NCI-H2081 treated with DMSO at 0.1 percent for 48 hours (cell line): ENCODE measurements at places on chromosomes 7 and 10.

DNA sequence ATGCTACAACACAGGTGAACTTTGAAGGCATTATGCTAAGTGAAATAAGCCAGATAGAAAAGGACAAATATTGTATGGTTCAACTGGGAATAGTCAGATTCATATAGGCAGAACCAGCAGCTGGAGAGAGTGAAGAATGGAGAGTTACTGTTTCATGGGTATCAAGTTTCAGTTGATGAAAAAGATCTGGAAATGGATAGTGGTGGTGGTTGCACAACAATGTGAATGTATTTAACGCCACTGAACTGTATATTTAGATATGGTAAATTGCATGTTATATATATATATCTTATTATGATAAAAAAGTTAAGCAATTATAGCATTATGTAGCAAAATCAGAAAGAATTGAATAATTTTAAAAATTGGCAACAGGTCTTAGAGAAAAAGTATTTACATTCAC lies 3.9 kb downstream of the LMBR1 start:
- DNase-seq, result no peak

GRCh38 chr10:124079864-124080263 lies 13.5 kb downstream of the CHST15 start:
- no peak for DNase-seq

GRCh38 chr10:104488439-104488832 lies 134.8 kb downstream of the CFAP58 start:
- DNase-seq, result no peak

GRCh38 chr7:100901921-100902332 lies 6.2 kb upstream of the ACHE start:
- DNase-seq, result no peak

GRCh38 chr7:125033506-125033905 lies 103.9 kb upstream of the POT1 start:
- DNase-seq, result no peak

DNA sequence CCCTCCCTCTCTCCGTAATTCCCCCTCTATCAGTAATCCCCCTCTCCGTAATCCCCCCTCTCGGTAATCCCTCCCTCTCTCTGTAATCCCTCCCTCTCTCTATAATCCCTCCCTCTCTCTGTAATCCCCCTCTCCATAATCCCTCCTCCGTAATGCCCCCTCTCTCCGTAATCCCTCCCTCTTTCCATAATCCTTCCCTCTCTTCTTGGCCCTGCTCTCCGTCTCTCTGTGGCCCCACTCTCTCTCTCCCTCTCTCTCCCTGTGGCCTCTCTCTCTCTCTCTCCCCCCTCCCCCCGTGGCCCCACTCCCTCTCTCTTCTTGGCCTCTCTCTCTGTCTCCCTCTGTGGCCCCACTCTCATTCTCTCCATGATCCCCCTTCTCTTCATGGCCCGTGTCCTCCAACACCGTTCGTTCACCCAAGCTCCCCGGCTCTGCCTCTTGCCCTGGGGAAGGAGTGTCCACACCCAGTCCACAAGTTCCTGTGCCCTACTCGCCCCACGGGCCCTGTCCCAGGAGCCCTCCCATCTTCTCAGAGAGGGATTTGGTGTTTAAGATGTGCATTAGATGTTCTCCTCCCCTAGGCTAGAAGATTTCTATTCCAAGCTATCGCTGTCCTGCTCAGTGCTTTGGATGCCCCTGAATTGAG lies 19.8 kb downstream of the SHH start:
- DNase-seq, result no peak

- no peak for DNase-seq
Observed at GRCh38 chr7:40231796-40232195, 97.0 kb downstream of the SUGCT start.

DNA sequence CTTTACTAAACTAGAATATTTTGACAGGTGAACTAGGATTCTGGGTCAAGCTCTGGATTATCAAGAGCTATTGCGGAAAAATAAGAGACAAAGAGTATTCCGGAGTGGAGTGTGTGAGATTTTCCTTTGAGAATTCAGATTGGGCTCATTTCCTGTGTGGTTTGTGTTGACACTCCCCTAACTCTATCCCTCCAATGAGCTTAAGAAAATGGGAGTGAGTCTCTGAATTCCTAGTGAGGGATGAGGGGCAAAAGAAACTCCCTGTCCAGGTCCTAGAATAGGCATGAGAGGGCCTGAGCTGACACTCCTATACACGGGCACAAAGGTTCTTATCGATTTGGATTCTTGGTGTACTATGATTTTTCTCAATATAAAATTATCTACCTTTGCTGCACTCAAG lies 10.2 kb downstream of the KLF14 start:
- DNase-seq, result no peak

DNA sequence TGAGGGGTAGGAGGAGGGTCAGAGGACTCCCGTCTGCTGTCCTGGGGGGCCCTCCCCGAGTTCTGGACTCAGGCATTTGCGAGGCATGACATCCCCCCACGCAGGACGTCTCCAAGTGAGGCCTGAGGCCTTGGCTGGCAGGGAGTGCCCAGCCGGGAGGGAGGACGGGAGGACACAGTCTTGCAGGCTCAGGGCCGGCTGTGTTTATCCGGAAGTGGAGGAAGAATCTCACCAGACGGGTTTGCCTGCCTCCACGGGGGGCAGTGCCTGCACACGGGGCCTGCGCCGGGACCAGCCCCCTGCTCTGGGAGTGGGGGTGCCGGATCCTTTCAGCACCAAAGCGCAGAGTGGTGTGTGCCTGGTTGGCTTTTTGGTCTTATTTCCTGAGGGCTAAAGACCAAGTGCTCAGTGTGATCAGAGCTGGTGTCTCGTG lies 10.9 kb downstream of the PWWP2B start:
- DNase-seq, result no peak

DNA sequence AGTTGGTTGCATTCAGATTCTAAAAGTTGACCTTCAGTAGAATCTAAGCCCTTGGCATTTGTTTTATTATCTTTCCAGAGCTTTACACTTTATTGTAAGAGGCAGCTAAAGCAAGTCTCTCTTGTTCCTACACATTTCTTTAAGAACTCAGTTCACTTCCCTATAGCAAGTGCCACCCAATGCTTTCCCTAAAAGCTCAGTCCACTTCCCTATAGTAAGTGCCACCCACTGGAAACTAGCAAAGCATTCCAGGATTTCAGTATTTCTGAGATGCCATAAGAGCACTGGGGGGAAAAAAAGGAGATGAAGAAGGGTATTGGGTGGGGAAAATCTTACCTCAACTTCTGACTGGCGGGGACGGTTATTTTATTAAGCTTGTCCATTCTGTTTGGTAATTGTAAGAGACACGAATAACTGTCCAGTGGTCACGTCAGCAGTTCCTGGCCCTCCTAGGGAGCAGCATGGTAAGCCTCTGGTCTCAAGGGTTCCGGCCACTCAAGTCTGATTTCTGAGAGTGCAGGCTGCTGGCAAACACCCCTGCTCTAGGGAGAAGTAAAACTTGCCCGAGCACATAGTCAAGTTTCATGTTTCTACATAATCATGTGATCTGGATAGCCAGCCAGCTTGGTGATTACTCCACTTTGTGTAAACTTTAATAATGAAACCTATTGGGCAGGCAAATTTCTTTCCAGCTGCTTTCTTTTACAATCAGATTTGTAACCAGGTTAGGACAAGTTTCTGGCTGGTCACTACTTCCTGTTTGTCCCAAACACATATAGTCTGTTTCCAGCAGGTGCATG lies at the start of gene BLNK:
Gene BLNK, minus strand, starts transcription at position 554 of the 800 bp plus-strand sequence. Its CDS starts 171 bp downstream, at position 383.
- DNase-seq, result no peak

DNA sequence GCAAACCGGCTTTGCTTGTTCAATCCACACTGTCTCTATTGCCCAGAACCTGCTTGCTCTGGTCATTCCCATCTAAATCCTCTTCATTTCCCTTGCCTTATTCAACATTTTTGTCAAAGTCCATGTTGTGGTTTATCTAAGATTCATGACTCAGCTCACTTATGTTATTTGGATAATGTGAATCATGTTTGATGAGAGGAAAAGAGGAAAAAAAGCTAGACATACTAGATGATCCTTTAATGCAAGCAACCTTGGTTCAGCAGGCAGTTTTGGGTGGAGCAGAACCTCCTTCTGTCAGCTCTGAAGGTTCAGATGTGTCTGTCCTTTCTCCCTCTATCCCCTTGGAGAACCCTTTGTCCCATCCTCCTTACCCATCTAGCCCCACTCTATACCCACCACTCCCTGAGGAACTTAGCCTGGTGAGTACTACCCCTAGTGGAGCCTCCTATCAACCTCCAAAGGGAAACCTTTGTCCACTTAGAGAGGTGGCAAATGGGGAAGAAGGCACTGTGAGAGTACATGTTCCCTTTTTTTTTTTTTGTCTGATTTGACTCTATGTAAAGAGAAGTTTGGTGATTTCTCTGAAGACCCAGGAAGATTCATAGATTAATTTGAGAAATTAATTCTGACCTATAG lies 2.1 kb upstream of the SAMD9L start:
- no peak for DNase-seq

DNA sequence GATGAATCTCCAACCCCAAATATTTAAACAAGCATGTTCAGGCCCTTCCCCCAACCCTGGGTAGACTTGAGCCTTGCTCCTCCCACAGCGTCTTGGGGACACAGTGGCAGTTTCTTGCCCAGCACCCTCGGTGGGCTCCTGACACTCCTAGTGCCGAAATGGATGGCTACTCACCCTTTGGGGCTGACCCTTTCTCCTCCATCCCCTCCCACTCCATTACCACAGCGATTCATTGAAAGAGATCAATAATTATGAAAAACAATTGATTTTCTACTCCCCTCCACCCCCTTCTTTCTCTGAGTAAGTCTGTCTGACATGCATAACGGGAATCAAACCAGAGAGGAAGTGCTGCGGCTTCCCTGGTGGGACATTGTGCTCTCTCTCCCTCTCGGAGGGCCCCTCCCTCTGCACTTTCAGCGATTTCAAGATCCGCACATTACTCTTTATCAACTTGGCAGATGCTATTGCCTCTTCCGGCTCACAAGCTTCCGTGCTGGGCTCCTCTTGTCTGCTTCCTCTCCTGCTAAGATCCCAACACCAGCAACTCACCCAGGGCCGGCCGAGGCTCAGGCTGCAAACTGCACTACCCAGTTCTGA lies 79.0 kb upstream of the PLXNA4 start:
- no peak for DNase-seq

- no peak for DNase-seq
Observed at GRCh38 chr7:3240826-3241430, 60.1 kb upstream of the SDK1 start.

- no peak for DNase-seq
Observed at GRCh38 chr7:21754963-21755362, 190.7 kb downstream of the CDCA7L start.

GRCh38 chr7:74272305-74273038 lies 16.7 kb upstream of the CLIP2 start:
- no peak for DNase-seq

- no peak for DNase-seq
Observed at GRCh38 chr7:29274146-29275017, 79.8 kb downstream of the CHN2 start.

- DNase-seq, result no peak
Observed at GRCh38 chr7:3280946-3281656, 20.0 kb upstream of the SDK1 start.

DNA sequence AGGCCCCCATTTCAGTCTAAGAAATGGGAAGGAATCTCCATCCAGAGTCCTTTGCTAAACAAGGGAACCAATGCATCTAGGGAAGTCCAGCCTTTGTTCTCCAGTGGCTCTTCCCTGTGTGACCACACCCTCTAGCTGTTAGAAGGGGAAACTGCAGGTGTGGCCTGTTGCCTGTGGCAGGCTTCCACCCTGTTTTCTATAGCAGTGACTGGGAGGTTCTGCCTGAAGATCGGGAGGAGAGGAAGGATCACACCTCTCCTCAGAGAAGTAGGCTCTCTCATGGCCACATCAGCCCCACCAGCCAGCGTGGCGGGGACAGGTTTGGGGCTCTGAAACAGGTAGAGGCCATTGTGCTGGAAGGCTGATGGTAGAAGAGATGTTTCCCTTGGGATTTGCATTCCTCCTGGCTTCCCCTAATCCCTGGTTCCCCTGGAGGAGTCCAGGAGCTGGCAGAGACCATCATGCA lies 47.7 kb upstream of the TRIM8 start:
- peak; percentile 19 for DNase-seq

DNA sequence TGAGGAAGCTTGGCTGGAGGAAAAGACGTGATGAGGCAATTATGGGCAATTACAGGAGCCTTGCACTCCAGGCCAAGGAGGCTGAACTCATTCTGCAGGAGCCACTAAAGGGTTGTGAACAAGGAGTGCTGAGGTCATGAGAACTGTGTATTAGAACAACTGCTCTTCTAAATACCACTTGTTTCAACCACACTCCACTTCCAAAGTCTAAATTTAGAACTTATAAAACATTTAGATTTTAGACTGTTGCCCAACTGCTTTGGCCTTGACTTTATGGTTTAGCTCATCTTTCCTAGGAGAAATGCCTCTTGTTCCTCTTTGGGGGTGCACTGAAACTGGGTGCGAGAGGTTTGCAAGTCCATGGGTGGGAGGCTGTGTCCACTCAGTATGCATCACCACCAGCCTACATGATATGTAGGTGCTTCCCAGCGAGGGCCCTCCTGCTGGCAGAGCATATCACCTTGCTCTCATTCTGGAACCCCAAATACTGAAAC lies 199.7 kb upstream of the AOAH start:
- DNase-seq, result no peak

DNA sequence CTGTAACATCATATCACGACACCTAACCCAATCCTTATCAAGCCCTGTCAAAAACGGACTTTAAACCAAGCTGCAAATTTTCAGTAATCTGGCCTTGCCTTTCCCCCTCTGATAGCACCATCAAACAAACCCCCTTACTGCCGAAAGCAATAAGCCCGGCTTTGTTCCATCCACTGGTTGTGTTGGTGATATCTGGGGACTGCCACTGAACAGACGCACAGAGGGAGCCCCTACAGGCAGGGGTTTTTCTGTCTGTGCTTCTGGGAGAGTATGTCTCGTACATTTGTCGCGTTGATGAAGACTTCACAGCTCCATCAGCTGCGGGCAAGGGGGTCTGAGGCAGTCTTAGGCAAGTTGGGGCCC lies 550 bp upstream of the PLAU start:
- DNase-seq, result no peak

DNA sequence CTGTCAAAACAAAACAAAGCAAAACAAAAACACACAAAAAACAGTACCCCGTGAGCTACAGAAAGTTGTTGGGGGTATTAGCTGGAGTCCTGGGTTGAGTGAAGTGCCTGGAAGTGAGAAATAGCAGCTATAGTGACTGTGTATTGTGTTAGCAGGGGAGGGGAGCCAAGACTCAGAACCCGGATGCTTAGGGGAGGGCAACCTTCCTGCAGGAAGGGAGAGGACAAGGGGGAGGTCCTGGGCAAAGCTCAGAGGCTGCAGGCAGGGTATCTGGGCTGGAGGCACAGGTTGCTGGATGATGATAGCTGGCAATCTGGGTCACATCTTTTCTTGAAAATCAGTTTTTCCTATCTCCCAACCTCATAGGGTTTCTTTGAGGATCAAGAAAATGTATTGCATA lies 75.8 kb upstream of the PARD3 start:
- DNase-seq, result no peak

GRCh38 chr10:23493711-23494110 lies 54.8 kb downstream of the OTUD1 start:
- DNase-seq, result no peak

GRCh38 chr7:130141161-130141883 lies 63.9 kb downstream of the TMEM209 start:
- DNase-seq, result no peak

DNA sequence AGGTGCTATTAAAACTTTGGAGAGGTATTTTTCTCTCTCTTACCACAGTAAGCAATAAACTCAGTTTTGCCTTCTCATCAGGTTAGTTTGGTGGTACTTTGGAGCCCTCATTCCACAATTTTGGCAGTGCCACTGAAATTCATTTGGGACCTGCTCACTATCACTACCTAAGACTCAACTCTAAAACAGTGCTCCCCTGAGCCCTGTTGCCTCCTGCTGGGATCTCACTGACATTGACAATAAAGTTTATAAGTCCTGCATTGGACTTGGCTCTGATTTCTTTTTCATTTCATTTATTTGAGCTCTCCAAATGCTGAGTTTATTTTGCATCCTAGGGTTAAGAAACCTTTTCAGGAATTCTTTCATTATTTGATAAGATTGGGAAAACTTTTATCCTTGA lies 130.8 kb upstream of the HPS1 start:
- no peak for DNase-seq
